ENCODE measurements at places on chromosomes 3 and 15. TPM values are rescaled to one million over a fixed set of nuclear protein-coding genes. Genes with fewer than 3 reads are reported as not detected.
A peak's percentile ranks its signal among the peaks of the same experiment; 100 is the strongest.

SH2D7 gene
- not detected for total RNA-seq

TMF1 gene
- total RNA-seq, result 31.2 TPM

DNA sequence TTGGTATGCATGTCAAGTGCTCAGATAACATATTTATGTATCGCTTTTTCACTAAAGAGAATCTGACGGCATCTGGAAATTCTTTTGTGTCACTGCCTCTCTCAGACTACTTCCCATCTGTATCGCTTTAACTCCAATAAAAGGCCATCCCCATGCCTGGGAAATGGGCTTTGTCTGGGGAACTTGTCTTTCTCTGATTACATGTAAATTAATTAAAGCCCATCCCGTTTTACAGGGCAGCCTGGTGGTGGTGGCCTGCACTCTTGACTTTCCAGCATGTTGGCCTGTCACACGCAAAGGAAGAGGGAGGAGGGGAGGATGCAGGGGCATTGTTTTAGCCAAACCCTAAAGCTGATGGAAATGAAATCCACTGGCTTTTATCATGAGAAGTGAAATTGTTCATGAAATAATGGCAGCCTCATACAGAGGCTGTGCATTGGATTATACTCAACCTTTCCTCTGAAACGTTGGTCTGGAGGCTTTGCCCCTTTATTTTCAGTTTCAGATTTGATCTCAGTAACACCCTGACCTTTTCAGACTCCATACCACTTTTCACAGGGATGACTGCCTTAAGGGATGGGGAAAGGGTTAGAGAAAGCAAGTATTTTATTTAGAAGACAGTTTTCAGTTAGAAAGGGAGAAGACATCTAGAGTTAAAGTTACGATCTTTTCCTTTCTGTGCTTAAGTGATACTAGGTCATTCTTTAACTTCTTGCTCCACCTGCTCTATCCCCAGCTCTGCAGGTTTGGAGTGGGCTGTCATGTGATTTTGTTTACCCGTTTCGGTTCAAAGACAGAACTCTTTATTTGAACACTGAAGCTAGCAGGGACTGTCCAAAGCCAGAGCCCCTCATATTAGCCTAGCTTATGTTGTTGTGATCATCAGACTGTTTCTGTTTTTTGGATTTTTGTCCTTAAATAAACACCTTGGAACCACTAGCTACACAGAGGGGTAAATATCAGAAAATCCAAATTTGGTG is 94.6 kb upstream of the CTDSPL start:
- no peak for ATAC-seq

DNA sequence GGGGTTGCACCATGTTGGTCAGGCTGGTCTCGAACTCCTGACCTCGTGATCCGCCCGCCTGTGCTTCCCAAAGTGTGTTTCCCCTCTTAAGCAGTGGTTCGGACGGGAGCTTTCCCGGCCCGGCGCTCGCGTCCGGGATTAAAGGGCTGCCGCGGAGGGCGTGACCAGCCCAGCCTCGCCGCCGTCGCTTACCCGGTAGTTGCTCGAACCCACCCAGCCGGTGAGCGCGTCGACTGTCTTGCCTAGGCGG is 513 bp downstream of the CLASP2 start:
- ATAC-seq, result peak; percentile 78

- ATAC-seq, result no peak
Measured at GRCh38 chr3:175716446-175716845, 857.3 kb downstream of the NAALADL2 start.
